Gastrocnemius medialis (tissue), 4 donors: ENCODE measurements at places on chromosomes 13 and 19. TPM values are rescaled to one million over a fixed set of nuclear protein-coding genes. Genes with fewer than 3 reads are reported as not detected.

- H3K4me3 ChIP-seq, result peak overlapping the region; percentile 83
- H3K4me1 ChIP-seq, result peaks cover 11% of the 10 kb centered on the region
- no peak for DNase-seq
Measured at GRCh38 chr13:21075379-21076249, 14.2 kb upstream of the LATS2 start.

GRCh38 chr13:97221466-97221865 lies 667 bp upstream of the MBNL2 start:
- H3K27ac ChIP-seq, result peak overlapping the region; percentile 89
- H3K27me3 ChIP-seq, result no peaks in the 10 kb centered on the region
- peaks cover 26% of the 10 kb centered on the region for H3K4me1 ChIP-seq
- H3K36me3 ChIP-seq, result no peaks in the 10 kb centered on the region

DNA sequence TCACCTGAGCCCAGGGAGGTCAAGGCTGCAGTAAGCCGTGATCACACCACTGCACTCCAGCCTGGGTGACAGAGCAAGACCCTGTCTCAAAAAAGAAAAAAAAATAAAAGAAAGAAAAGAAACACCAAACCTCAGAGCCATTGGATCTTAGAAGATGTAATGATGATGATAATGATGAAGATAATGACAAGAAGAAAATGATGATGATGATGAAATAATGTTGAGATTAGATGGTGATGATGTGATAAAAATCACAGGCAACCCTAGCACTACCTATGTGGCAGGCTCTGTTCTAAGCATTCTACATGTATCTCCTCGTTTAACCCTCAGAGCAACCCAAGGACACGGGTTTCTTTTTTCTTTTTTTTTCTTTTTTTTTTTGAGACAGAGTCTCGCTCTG lies 20.1 kb upstream of the HNRNPUL1 start:
- DNase-seq, result no peak
- no peaks in the 10 kb centered on the region for H3K36me3 ChIP-seq
- no peak overlapping the region for H3K27ac ChIP-seq
- H3K27me3 ChIP-seq, result no peaks in the 10 kb centered on the region
- H3K4me1 ChIP-seq, result no peaks in the 10 kb centered on the region
- H3K4me3 ChIP-seq, result no peak overlapping the region

GRCh38 chr13:73335210-73335609 lies 276.4 kb downstream of the KLF5 start:
- no peak for DNase-seq
- H3K27me3 ChIP-seq, result no peaks in the 10 kb centered on the region
- no peaks in the 10 kb centered on the region for H3K36me3 ChIP-seq
- H3K4me1 ChIP-seq, result no peaks in the 10 kb centered on the region
- H3K27ac ChIP-seq, result no peak overlapping the region

- H3K27ac ChIP-seq, result no peak overlapping the region
- no peak for DNase-seq
- H3K36me3 ChIP-seq, result no peaks in the 10 kb centered on the region
- H3K4me1 ChIP-seq, result peaks cover 23% of the 10 kb centered on the region
- no peaks in the 10 kb centered on the region for H3K27me3 ChIP-seq
Measured at GRCh38 chr13:75307370-75307949, 174.5 kb downstream of the TBC1D4 start.

- DNase-seq, result no peak
- no peaks in the 10 kb centered on the region for H3K36me3 ChIP-seq
- H3K4me1 ChIP-seq, result no peaks in the 10 kb centered on the region
- no peak overlapping the region for H3K4me3 ChIP-seq
- H3K27me3 ChIP-seq, result no peaks in the 10 kb centered on the region
Measured at GRCh38 chr13:101307181-101307701, 109.1 kb downstream of the NALCN start.

DNA sequence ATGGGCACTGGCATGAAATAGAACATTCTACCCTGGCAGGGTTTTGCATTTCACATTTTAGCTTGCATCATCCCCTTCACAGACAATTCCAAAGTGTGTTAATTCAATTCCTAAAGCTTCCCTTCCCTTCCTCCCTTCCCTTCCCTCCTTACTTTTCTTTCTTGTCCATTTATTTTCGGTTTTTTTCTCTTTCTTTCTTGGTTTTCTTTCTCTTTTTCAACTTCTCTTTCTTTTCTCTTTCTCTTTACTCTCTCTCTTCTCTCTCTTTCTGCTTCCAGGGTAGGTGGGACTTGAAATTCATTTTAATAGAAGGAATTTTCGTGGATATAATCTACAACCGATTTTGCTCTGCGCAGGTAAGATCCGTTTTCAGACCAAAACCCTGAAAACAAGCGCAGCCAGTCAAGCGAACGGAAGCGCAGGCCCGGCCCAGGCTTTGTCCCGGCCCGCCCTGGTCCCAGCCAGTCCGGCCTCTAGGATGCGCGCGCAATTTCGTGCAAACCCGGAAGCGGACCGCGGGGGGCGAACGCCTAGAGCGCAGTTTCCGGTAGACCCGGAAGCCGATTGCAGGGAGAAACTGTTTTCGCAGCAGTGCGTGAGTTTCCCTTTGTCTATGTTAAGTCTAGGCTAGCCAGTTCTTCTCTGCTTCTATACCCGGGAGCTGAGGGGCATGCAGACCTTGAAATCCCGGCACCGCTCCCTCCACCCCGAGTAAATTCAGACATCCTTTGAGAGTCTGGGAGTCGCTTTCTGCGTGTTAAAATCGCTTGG lies at the start of gene ZNF528:
ZNF528 (plus strand) TSS at position 540 of the 771 bp plus-strand sequence. CDS start 4,165 bp downstream, outside the sequence.
- H3K27ac ChIP-seq, result peak within 1 kb of the TSS; percentile 77
- peaks cover 14% of the 10 kb centered on the region for H3K4me1 ChIP-seq
- DNase-seq, result peak; percentile 83
- no peaks in the 10 kb centered on the region for H3K27me3 ChIP-seq

The WDR62 gene
- 0.94 TPM for total RNA-seq

- no peak overlapping the region for H3K4me3 ChIP-seq
- peaks cover 16% of the 10 kb centered on the region for H3K36me3 ChIP-seq
- H3K27ac ChIP-seq, result peak overlapping the region; percentile 99
- no peak for DNase-seq
Measured at GRCh38 chr19:13831537-13832467, 36.6 kb downstream of the ZSWIM4 start.

GRCh38 chr13:42270857-42271215 lies 1.1 kb upstream of the AKAP11 start:
- H3K27ac ChIP-seq, result peak overlapping the region; percentile 72
- H3K36me3 ChIP-seq, result no peaks in the 10 kb centered on the region
- H3K27me3 ChIP-seq, result no peaks in the 10 kb centered on the region
- peak overlapping the region; percentile 69 for H3K4me3 ChIP-seq
- DNase-seq, result no peak
- H3K4me1 ChIP-seq, result peaks cover 22% of the 10 kb centered on the region

The SLC5A5 gene
- not detected for total RNA-seq

DNA sequence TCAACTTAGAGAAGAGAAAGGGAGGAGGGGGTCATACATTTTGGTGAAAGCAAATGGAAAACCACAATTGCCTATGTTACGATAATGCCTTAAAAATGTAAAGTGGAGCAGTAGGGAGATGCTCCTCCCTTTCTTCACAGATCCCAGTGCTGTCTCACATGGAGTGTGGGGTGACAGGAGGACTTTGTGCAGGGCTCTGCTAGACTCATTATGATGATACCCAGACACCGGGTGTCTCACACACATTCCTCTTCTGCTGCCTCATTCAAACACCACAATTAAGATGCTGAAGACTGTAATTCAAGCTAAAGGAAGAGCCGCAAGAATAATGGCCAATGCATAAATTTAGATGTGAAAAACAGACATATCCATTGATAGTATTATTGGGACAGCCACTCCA lies 150.6 kb downstream of the LHFPL6 start:
- H3K4me1 ChIP-seq, result peaks cover 38% of the 10 kb centered on the region
- H3K27me3 ChIP-seq, result no peaks in the 10 kb centered on the region
- no peak for DNase-seq

The CD22 gene
- total RNA-seq, result not detected

DNA sequence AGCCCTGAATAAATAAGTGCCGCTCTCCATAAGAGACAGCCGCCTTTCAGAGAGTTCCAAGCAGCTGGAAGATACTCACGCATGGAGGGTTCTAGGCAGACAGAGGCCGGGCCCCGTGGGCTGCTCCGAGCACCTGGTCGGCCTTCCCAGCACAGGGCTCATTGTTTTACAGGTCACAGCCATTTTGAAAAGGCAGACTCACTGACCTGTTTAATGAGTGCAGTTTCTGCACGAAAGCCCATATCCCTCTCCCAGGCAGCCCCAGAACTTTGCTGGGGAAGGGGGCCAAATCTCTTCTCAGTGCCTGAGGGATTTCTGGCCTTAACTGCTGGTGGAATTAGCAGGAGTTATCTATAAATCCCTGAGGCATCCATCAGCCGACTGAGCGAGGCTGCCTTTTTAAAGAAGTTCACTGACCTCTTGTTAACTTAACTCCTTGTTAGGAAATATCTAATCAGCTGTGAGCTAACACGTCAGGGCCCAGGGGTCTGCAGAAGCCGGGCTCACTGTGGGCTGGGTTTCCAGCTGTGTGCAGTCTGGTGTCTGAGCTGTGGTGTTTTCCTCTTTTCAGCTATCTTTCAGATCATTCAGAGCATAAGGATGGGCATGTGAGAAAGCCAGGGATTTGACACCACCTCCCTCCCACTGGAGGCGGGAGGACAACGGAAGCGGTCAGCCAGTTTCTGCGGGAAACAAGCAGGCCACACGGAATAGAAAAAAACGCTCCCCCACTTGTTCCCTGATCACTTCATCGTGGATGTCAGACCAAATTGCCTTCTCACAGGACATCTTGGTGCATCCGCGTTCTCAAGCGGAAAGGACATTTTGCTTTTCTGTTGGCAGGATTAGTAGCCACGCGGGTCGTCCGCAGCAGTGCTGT lies 23.3 kb downstream of the SERP2 start:
- H3K4me1 ChIP-seq, result no peaks in the 10 kb centered on the region
- peak overlapping the region; percentile 35 for H3K27ac ChIP-seq
- no peaks in the 10 kb centered on the region for H3K27me3 ChIP-seq
- DNase-seq, result no peak
- H3K4me3 ChIP-seq, result peak overlapping the region; percentile 13

The CAPN12 gene
- 0.42 TPM for total RNA-seq

The APOC1 gene
- total RNA-seq, result 18.7 TPM

DNA sequence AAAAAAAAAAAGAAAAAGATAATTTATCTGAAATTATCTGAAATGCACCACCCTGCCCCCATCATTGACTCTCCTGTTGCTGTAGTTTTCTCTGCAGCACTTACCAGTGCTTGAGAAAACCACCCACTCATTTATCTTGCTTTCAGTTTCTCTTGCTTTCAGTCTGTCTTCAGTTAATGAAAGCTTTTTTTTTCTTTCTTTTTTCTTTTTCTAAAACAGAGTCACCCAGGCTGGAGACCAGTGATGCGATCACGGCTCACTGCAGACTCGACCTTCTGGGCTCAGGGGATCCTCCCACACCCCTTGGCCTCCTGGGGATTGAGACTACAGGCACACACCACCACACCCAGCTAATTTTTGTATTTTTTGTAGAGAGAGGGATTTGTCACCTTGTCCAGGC lies 4.3 kb upstream of the ACP5 start:
- no peak overlapping the region for H3K27ac ChIP-seq

The ZNF439 gene
- 0.68 TPM for total RNA-seq

DNA sequence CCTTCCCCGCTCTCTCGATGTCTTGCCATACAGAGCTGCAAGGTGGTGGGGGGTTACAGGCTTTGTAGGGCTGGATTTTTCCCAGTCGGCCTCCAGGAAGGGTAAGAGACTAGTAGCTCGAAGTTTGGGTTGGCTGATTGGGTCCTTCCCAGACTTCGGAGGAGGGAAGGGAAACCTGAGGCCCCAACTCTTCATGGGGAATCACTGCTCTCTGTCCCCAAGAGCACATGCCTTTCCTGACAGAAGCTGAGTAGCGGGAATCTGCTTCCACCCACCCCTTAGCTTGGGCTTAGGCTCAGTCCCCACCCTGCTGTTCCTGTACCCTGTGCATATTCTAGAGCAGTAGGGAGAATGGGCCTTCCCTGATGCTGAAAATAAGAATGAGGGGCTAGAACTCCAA lies 39.7 kb downstream of the PPP2R1A start:
- DNase-seq, result no peak
- no peaks in the 10 kb centered on the region for H3K36me3 ChIP-seq
- no peaks in the 10 kb centered on the region for H3K4me1 ChIP-seq
- no peak overlapping the region for H3K4me3 ChIP-seq
- no peaks in the 10 kb centered on the region for H3K27me3 ChIP-seq
- H3K27ac ChIP-seq, result no peak overlapping the region

The DENND1C gene
- total RNA-seq, result not detected

The ZNF112 gene
- 4.0 TPM for total RNA-seq

The SPPL2B gene
- total RNA-seq, result 27.7 TPM

- H3K36me3 ChIP-seq, result no peaks in the 10 kb centered on the region
- no peaks in the 10 kb centered on the region for H3K27me3 ChIP-seq
- peak; percentile 40 for DNase-seq
- H3K4me3 ChIP-seq, result no peak overlapping the region
- H3K4me1 ChIP-seq, result no peaks in the 10 kb centered on the region
Measured at GRCh38 chr13:77544355-77544754, 8.8 kb downstream of the SCEL start.

DNA sequence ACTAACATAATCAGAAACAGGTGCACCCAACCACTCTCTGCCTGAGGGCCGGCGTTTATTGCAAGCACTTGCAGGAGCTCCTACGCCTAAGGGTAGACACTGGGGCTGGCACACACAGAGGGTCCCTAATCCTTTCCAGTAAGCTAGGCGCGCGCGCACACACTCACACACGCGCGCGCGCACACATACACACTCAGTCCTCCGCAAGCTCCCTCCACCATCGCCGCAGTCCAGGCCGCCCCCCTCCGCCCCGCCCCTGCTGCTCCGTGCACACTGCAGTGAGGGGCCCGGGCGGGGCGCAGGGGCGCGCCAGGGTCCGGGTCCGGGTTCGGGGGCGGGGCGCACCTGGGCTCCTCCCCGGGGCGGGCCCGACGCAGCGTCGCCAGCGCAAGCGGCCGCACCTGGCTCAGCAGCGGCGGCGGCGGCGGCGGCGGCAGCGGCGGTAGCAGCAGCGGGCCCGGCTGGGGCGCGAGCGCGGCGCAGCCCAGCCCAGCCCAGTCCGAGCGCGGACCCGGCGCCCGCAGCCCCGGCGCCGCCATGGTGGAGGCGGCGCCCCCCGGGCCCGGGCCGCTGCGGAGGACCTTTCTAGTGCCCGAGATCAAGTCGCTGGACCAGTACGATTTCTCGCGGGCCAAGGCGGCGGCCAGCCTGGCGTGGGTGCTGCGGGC lies at the start of gene CAMSAP3:
CAMSAP3 (plus strand) TSS at position 398 of the 668 bp plus-strand sequence; CDS start at position 538, 140 bp downstream.
- H3K36me3 ChIP-seq, result no peaks in the 10 kb centered on the region
- H3K27ac ChIP-seq, result no peak within 1 kb of the TSS
- DNase-seq, result no peak
- H3K4me3 ChIP-seq, result no peak within 1 kb of the TSS
- no peaks in the 10 kb centered on the region for H3K4me1 ChIP-seq

The SLC6A16 gene
- total RNA-seq, result 4.3 TPM

The ZNF835 gene
- 2.4 TPM for total RNA-seq

The RETN gene
- total RNA-seq, result not detected

DNA sequence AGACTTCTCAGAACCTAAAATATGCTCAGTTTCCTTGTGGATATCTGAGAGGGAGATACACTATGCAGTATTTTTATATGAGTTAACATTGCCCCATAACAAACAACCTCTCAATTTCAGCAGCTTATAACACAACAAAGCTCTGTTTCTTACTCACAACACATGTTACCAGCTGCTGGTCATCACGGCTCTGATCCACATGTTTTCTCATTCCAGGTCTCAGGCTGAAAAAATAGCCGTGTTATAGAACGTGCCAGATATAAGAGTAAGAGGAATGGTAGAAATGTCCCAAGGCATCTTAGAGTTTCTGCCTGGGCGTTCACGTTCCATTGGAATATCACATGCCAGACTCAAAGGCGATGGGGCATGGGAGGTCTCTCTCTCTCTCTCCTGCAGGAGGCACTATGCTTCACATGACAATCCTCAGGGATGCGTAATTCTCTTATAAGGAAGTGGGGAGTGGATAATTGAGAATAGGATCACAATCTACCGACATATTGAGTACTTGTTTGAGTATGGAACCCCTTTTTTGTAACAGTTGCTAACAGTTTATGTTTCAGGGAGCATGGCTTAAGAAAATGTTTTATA lies 246.6 kb downstream of the NHLRC3 start:
- H3K4me3 ChIP-seq, result no peak overlapping the region
- no peaks in the 10 kb centered on the region for H3K27me3 ChIP-seq
- no peaks in the 10 kb centered on the region for H3K36me3 ChIP-seq
- DNase-seq, result no peak
- H3K4me1 ChIP-seq, result no peaks in the 10 kb centered on the region
